Left ventricle myocardium superior (tissue), 1 donor: ENCODE measurements at places on chromosomes 1 and 21. TPM values are rescaled to one million over a fixed set of nuclear protein-coding genes. Genes with fewer than 3 reads are reported as not detected.

DNA sequence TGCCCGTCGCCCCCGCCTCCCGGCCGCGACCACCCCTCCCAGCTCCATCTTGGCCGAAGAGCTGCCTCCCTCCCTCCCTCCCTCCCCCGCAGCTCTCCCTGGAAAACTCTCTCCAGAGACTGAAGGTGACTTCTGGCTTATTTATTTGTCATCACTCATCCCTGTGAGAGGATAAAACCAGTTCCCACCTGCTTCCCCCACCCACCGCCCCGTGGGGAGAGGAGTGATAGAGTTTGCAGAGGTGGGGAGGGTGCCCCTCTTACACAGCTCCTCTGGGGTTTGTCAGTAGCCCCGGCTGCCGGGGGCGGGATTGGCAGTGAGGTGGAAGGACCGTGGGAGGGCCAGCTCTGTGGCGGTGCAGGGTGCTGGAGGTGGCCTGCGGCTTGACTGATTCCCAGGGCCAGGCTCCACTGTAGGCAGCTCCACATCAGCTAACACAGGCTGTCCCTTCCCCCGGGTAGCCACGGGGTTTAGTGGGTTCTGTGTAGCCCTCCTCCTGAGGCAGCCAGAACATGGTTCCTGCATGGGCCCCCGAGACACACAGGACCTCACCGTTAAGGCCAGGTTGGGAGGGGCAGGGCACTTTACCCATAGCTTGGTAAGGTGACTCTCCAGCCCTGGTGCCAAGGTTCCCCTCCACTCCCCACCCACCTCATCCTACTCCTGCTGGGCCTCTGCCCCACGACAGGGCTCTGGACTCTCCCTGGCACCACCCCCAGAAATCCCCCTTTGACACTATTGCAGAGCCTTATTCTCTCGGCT lies 62.2 kb downstream of the ELK4 start:
- no peak for DNase-seq

GRCh38 chr1:28249866-28250295 lies 9.4 kb upstream of the SESN2 start:
- DNase-seq, result no peak

DNA sequence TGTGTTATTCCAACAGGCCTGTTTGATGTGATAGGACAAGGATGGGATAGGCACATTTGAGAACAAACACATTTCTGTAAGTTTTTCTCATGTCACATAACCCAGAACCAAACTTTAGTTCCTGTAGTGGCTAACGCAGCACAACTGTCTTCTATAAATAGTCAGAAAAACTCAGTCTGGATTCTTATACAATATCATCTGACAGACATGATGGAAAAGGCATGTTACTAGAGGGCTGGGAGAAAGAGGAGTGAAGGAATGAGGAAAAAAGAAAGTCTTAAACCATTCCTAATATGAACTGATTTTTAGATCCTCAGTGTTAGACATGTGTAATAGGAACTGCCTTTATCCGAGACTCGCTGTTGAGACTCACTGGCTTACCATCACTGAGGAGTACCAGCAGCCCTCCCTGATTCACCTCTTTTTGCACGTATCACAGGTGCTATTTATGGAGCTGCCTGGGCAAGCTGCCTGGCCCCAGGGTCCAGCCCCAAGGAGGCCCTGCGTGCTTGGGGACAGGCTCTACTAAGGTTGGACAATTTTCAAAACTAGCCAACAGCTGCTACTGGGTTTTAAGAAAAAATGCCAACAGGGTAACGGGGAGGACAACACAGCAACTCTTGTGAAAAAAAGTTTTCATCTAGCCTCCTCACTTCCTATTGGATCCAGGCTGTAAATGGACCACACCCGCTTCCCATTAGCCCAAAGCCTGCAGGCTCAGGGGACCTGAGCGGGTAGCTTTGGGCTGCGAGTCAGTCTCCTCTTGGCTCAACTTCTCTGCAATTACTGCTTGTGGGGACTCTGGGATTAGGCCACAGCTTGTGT lies 30.7 kb upstream of the SERBP1 start:
- peak; percentile 83 for DNase-seq

- no peak for DNase-seq
These were observed 180.5 kb downstream of the FCRL5 start for GRCh38 chr1:157371826-157372225.

DNA sequence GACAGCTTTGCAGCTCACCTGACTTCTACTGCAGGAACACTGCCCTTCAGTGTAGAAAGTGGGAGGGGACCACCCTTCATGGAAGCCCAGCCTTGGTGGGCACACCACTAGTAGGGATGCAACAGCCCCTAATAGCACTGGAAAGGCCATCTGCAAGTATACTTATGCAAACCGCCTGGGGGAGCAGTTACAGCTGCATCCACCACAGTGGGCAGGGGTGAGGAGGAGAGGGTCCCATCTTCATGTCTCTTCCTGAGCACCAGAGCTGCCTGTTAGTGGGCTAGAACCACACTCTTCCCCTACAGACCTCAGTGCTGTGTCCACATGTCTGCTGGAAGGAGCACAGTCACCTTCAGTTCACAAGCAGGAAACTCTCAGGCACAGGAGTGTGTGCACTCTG lies 66.2 kb upstream of the LHX8 start:
- no peak for DNase-seq

DNA sequence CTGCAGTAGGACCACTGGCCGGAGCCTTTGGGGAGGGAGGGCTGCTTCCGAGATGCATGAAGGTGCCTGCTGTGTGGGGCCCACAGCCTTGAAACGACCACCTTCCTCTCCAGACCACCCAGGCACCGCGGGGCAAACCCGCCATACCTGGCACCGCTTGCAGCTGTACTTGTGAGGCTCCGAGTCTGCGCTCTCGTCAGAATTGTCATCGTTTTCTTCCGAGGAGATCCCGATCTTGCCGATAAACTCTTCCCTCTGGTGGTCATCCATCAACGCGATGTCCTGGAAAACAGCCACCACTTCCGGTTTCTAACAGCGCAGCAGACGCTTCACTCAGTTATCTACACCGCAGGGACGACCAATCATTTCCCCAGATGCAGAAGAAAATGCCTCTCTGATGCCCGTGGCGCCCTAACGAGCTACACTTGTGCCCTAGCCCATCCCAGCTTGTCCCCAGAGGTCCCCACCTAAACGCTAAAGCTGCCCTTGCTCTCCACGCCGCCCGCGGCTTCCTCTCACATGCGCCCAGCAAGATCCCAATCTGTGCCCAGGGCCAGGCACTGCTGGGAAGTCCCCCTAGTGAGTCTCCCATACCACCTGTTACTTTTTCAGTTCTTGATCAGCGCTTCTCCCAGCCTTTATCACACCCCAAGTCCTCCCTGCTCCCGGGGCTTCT lies 55.0 kb upstream of the RIPK4 start:
- DNase-seq, result no peak

- no peak for DNase-seq
These were observed 66.6 kb downstream of the HMGB4 start for GRCh38 chr1:33930346-33931110.

DNA sequence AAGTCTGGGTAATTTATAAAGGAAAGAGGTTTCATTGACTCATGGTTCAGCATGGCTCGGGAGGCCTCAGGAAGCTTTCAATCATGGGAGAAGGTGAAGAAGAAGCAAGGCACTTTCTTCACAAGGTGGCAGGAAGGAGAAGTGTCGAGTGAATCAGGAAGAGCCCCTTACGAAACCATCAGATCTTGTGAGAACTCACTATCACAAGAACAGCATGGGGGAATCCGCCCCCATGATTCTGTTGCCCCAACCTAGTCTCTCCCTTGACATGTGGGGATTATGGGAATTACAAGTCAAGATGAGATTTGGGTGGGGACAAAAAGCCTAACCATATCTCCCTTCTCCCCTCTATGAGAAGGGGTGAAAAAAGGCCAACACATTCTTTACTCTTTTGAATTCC lies 11.2 kb upstream of the IVNS1ABP start:
- no peak for DNase-seq

GRCh38 chr1:11078631-11079030 lies 18.8 kb upstream of the SRM start:
- DNase-seq, result no peak

GRCh38 chr21:39056636-39057035 lies 126.6 kb downstream of the PSMG1 start:
- no peak for DNase-seq

DNA sequence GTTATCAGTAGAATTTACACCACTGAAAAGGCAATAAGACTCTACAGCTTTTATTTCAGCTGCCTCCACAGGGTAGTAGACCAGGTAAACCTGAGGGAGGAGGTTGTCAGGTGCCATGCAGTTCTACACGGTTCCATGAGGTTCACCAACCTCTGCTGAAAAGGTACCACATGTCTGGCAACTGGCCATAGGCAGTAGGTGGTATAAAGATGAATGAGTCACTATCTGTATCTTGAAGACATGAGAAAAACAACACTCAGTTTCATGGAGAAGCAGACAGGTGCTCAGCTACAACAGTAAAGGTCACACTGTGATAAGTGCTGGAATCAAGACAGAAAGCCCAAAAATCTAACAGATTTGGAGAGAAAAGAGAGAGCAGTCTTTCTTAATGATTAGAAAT lies 145.4 kb downstream of the PTGER3 start:
- DNase-seq, result no peak

GRCh38 chr1:10773376-10773775 lies 23.1 kb downstream of the CASZ1 start:
- DNase-seq, result no peak

- DNase-seq, result no peak
These were observed 27.4 kb downstream of the KCNJ15 start for GRCh38 chr21:38284216-38284615.

GRCh38 chr1:110615548-110616130 lies 9.5 kb upstream of the KCNA2 start:
- DNase-seq, result peak; percentile 72

GRCh38 chr1:92862605-92863004 lies 30.8 kb downstream of the RPL5 start:
- no peak for DNase-seq

GRCh38 chr1:1826356-1827088 lies 48.3 kb upstream of the NADK start:
- no peak for DNase-seq

GRCh38 chr1:96521994-96522760 lies 199.4 kb upstream of the PTBP2 start:
- no peak for DNase-seq

GRCh38 chr1:215526147-215526845 lies 40.8 kb upstream of the KCTD3 start:
- no peak for DNase-seq

GRCh38 chr1:248730507-248731335 lies 24.8 kb downstream of the LYPD8 start:
- no peak for DNase-seq

- peak; percentile 66 for DNase-seq
These were observed 1.1 kb downstream of the RALGPS2 start for GRCh38 chr1:178726087-178726517.

DNA sequence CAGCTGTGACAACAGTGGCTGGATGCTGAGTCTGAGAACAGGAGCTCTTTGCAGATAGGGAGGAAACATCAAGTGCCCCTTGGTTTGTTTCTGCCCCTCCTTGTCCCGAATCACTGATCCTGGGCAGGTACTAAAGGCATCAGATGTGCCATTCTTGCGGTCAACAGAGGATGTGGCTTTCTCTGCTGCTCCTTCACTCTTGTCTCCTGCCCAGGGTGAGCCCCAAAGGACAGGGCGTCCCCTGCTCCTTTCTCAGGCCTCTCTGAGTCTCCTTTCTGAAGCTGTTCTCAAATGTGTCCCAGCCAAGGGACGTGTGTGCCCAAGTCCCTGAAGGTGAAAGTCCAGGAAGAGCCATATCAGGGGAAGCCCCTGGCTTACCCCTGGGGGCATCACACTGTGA lies 31.7 kb downstream of the SLC37A1 start:
- no peak for DNase-seq

GRCh38 chr1:184020855-184021254 lies 16.7 kb downstream of the COLGALT2 start:
- DNase-seq, result no peak

DNA sequence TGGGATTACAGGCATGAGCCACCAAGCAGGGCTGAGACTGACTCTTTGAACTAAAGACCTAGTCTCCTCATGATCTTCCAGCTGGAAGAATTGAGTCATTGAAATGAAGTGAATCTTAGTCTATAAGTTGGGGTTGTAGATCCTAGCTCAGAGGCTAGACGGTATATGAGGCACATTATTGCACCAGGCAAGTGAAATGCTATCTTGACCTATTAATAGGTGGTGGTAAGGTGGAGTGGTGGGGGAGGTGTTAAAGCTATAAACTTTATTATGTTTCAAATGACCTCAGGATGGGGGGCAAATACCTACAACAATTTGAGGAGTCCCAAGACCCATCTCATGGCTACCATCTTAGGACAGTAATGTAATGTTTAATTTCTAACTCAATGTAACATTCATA lies 36.8 kb upstream of the SLC16A1 start:
- no peak for DNase-seq

GRCh38 chr1:198328458-198329032 lies 171.7 kb downstream of the NEK7 start:
- no peak for DNase-seq

DNA sequence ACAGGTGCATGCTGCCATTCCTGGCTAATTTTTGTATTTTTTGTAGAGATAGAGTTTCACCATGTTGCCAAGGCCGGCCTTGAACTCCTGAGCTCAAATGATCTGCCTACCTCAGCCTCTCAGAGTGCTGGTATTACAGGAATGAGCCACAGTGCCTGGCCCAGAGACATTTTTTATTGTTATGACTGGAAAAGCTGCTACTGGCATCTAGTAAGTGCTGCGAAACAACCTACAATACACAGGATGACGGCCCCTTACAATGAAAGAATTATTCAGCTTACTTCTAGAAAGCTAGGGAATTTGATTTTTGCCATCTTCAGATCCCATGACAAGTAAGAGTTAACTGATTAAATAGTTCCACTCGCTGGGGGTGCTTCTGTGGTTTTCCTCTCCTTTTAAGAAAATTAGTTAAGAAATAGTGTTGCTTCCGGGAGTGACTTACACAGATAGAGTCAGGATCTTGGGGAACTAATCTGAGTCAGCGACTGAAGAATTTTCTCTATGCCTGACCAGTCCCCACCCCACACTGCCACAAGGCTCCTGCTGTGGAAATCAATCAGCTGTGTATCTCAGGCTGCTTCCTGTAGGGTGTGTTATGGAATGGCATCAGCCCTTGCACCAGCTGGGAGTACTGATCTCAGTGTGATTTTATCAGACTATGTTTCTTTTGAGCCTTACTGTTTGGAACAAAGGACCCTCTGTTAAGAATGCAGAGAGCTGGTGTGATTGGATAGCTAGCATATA lies 93.0 kb upstream of the BMP8A start:
- DNase-seq, result peak; percentile 45

GRCh38 chr1:65791801-65792668 lies 660 bp upstream of the PDE4B start:
- peak; percentile 20 for DNase-seq

- no peak for DNase-seq
These were observed 8.9 kb upstream of the RGS1 start for GRCh38 chr1:192566657-192567056.

GCSAML gene
- not detected for total RNA-seq

ARHGEF10L gene
- 54.9 TPM for total RNA-seq

TTLL10 gene
- not detected for total RNA-seq

SLC50A1 gene
- 8.8 TPM for total RNA-seq

HSPA6 gene
- total RNA-seq, result 1.1 TPM

INAVA gene
- total RNA-seq, result 0.05 TPM

SPRR4 gene
- total RNA-seq, result not detected

PAQR7 gene
- total RNA-seq, result 2.0 TPM

SPATA6 gene
- 11.2 TPM for total RNA-seq

RIPK4 gene
- 0.17 TPM for total RNA-seq

CTNNBIP1 gene
- total RNA-seq, result 45.9 TPM

RBM11 gene
- not detected for total RNA-seq

KLHDC9 gene
- 5.2 TPM for total RNA-seq

CD1E gene
- 0.50 TPM for total RNA-seq

LCK gene
- total RNA-seq, result 0.50 TPM

EXO1 gene
- total RNA-seq, result 0.35 TPM

CR1L gene
- not detected for total RNA-seq
